Inflammatory macrophage treated with lipopolysaccharide for 4 hours (primary cell): ENCODE measurements at places on chromosomes 6 and 20.

- no peak for DNase-seq
Measured at GRCh38 chr6:91412532-91412931, 825.7 kb upstream of the MAP3K7 start.

DNA sequence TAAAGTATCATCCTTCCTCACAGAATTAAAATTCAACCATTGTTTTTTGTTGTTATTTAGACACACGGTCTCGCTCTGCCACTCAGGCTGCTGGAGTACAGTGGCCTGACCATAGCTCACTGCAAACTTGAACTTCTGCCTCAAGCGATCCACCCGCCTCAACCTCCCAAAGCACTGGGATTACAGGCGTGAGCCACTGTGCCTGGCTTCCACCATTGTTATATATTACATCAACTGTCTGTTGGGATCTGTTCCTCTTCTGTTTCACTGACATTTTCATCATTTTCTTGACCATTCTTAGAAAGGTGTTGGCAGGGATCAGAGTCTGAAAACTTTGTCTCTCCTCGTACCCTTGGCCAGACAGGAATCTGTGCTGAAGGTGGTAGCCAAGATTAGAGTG is 21.3 kb upstream of the TULP1 start:
- no peak for DNase-seq

GRCh38 chr6:71582820-71583219 is 294.2 kb downstream of the OGFRL1 start:
- no peak for DNase-seq

DNA sequence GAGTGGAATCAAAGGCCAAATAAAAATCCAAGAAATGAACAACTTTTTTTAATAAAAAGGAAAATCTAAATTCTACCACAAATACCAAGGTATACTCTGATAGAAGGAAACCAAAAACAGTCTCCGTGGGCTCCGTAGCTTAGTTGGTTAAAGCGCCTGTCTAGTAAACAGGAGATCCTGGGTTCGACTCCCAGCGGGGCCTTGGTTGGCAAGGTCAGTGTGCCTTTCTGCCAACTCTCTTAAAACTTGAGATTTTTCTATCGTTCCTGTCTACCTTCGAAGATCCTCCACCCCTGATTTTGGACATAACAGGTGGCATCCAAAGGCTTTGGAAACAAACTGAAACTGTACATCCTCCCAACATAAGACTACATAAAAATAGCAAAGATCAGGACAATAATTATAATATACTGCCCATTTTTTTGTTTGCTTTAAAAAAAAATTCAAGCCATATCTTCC is 197.9 kb downstream of the TRIM27 start:
- DNase-seq: no peak

- DNase-seq: no peak
Measured at GRCh38 chr6:80932359-80932758, 820.1 kb downstream of the TENT5A start.

- no peak for DNase-seq
Measured at GRCh38 chr6:166615059-166615770, 11.8 kb downstream of the RPS6KA2 start.

DNA sequence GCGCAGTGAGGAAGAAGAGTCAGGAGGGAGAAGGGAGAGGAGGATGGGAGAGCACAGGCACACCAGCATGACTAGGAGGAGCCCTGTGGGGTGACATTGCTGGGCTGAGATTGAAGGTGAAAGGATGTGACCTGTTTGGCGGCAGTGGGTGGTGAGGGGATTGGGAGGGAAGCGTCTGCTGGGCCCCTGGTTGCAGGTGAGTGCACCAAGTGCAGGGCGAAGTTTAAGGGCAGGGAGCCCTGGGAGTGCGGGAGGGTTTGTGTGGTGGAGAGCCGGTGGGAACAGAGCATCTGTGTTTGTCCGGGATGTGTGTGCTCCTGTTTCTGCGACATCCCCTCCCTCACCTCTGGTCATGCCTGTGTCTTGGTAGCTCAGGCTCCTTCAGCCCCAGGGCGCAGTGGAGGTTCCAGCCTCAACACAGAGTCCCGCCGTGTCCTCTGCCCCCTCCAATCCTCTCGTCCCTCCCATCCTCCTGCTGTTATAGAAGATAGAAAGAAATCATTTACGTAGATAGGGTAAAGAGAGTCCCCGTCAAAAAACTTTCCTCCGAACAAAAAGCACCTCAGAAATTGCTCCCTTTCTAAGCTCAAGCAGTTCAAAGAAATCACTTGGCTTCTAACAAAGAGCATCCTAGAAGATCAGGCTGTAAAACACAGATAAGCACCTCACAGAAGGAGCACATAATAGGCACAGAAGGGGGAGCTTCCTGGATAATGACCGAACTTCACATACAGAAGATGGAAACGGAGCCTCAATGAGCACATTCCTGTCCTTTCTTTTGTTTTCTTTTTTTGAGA is 25.0 kb downstream of the ULBP1 start:
- no peak for DNase-seq

DNA sequence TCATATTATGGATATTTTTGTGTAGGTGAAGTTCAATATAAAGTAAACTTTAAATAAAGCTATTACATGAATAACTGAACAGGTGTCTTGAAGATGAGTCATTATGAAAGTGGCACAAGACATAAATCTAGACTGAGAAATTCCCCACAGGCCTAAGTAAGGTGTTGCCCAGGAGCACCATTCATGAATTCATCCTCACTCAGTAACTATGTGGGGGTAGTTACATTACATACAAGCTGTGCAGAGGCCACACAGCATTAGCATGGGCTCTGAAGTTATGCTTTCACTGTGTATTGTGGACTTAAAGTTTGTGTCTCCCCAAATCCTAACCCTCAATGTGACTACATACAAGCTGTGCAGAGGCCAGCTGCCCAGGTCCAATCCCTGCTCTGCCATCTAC is 65.9 kb downstream of the BCAS1 start:
- DNase-seq: no peak

DNA sequence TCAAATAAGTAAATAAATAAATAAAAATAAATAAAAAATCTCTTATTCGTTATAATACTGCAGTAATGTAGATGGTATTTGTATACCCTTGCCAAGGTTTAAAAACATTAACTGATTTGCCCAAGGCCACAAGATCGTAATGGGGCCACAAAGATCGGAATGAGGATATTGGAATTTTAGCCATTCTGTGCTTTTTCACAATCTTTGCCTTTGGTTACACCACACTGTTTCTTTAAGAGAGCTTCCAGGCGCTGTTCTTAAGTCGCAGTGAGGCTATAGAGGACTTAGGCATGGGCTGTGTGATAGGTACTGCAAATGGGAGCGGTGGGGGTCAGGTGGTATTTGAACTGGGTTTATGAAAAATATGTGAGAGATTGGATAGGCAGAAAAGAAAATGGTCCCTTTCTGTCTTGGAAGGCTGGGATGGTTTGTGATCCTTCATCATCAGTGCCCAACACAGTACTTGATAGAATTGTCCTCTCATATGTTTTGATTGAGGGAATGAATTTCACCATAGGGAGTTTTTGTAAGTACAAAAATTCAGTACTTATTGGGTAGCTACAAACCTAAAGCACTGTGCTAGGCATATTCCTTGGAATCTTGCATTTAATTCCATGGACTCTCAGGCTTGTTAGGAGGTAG is 1.4 kb downstream of the NUS1 start:
- peak; percentile 39 for DNase-seq

DNA sequence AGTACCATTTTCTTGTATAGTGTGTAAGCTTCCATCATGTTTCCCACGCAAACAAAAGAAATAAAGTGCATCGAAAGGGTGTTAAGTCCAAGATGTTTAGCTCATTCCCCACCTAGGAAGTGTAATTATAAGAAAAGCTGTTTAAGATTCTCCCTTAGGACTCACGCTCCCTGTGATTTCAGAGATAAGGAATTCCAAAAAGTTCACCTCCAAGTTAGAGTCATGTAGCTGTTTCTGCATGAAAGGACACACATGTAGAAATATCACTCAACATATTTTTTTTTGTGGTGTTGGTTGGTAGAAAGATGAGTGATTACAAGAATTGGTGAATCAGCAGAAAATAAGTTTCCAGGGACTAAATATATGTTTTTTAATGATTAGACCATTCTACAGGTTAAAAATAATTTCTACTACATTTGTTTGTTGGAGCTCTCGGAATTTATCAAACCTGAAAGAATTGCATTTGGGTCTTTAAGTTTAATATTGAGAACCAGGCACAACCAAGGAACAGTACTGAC is 10.4 kb downstream of the OPN5 start:
- no peak for DNase-seq

GRCh38 chr6:81979767-81980166 is 227.3 kb upstream of the TENT5A start:
- DNase-seq: no peak

DNA sequence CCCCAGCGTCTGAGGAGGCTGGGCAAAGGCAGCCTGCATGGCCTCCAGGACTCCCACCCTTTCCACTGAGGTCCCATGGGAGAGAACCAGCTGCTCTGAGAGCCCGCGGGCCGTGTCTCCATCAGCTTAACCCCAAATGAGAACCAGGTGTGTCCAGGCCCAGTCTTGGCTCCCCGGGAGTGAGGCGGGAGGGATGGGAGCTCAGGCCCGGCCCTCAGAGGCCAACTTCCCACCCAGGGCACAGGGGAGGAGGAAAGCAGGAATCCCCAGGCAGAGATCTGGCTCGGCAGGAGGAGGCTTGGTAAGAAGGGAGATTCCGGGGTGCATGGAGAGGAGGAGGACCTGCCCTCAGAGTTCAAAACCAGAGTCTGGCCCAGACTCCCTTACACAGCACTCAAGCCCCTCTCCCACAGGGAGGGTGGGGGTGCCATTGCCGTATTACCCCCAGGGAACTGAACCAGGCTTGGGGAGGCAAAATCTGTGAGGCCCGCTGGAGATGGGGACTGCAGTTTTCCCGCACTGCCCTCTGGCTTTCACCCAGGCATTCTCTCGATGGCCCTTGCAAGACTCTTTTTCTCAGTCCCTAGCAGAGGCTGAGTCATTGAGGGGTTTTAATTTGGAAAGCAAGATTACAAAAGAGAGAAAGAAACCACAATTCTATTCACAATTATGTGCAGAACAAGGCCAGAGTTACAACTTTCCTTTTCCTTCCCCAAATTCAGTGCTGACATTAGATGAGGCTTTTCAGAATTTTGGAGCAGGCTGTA is 17.1 kb downstream of the FOXF2 start:
- DNase-seq: peak; percentile 62

DNA sequence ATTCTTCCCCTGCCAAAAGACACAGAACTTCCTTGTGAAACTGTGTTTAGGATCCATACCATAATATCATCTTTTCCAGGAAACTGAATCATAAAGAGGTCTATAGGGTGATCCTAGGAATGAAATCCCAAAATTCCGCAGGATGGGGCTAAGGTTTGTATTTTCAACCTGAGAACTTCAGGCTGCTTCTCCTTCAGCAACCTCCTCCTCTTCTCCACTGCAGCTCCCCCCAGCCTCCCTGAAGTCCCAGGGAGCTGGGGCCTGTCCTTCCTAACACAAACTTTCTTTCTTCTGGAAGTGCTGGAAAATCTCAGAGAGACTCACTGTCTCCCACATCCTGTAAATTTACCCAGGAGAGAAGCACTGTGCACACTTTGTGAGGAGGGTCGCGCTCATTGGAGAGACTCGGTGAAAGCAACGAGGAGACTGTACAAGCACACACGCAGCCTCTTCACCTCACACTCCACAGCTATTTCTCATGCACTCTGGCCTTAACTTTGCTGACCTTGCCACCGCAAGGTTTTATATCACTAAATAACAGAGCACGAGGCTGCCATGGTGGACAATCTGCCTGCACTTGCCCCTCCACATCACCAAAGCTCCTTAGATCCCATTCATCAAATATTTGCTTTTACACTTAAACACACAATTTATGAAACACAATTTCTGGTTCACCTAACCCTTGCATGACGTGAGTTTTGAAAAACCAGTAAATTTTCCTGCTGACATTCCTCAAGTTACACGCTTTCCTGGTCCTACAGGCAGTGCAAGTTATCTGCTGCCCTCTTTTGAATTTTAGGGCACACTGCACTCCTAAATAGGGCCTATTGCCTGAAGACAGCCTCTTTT is 14.3 kb downstream of the ID4 start:
- DNase-seq: peak; percentile 21

DNA sequence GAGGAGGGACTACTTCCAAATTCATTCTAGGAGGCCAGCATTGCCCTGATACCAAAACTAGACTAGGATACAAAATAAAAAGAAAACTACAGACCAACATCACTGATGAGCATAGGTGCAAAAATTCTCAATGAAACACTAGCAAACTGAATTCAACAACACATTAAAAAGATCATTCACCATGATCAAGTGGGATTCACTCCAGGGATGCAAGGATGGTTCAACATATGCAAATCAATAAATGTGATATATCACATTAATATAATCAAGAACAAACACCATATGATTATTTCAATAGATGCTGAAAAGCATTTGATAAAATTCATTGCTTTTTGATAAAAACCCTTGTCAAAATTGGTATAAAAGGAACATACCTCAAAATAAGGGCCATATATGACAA is 10.2 kb downstream of the PGBD1 start:
- DNase-seq: no peak

GRCh38 chr20:19812056-19812455 is 54.0 kb downstream of the RIN2 start:
- DNase-seq: no peak

GRCh38 chr6:26104457-26105108 is 17.4 kb downstream of the HFE start:
- no peak for DNase-seq

GRCh38 chr20:1845701-1846100 is 49.5 kb upstream of the SIRPA start:
- DNase-seq: no peak

DNA sequence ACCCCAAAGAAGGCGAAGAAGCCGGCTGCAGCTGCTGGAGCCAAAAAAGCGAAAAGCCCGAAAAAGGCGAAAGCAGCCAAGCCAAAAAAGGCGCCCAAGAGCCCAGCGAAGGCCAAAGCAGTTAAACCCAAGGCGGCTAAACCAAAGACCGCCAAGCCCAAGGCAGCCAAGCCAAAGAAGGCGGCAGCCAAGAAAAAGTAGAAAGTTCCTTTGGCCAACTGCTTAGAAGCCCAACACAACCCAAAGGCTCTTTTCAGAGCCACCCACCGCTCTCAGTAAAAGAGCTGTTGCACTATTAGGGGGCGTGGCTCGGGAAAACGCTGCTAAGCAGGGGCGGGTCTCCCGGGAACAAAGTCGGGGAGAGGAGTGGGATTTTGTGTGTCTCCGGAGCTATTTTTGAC is 69.6 kb downstream of the HFE start:
- no peak for DNase-seq

GRCh38 chr6:56677559-56677958 is 34.9 kb upstream of the DST start:
- DNase-seq: no peak

- peak; percentile 26 for DNase-seq
Measured at GRCh38 chr6:143059663-143060353, 881 bp upstream of the AIG1 start.

DNA sequence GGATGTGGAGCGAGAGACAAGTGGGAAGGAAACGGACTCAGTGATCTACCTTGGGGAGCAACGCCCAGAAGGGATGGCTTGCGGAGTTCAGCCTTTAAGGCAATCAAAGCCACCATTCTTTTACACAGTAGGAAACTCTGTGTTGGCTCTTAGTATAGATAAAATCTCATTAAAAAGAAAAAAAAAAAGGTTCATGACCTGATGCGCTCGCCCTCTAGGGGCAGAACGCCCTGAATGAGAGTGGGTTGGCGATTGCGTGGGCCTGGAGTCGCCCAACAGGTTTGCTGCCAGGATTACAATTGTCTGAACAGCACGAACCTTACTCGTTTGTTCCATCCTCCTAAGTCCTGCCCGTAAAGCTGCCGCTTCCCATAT is 1.2 kb downstream of the TPD52L1 start:
- DNase-seq: no peak

GRCh38 chr6:156840606-156841005 is 63.4 kb downstream of the ARID1B start:
- no peak for DNase-seq

- DNase-seq: no peak
Measured at GRCh38 chr6:9659848-9660247, 755.0 kb downstream of the TFAP2A start.
